ENCODE measurements at places on chromosomes 7 and 10.
A peak's percentile ranks its signal among the peaks of the same experiment; 100 is the strongest.

GRCh38 chr10:129335942-129336341, 131.1 kb upstream of the MGMT start:
- no peak for DNase-seq

- no peak for DNase-seq
These were observed 25.9 kb upstream of the GNA12 start for GRCh38 chr7:2869981-2870380.

- no peak for DNase-seq
These were observed 528.3 kb downstream of the GLRX3 start for GRCh38 chr10:130664526-130664925.

- peak; percentile 98 for DNase-seq
These were observed 23.8 kb downstream of the PFKP start for GRCh38 chr10:3090914-3091787.

GRCh38 chr10:24113901-24114300, 95.0 kb upstream of the KIAA1217 start:
- no peak for DNase-seq

- DNase-seq = no peak
These were observed 99.6 kb upstream of the ANLN start for GRCh38 chr7:36289833-36290661.

DNA sequence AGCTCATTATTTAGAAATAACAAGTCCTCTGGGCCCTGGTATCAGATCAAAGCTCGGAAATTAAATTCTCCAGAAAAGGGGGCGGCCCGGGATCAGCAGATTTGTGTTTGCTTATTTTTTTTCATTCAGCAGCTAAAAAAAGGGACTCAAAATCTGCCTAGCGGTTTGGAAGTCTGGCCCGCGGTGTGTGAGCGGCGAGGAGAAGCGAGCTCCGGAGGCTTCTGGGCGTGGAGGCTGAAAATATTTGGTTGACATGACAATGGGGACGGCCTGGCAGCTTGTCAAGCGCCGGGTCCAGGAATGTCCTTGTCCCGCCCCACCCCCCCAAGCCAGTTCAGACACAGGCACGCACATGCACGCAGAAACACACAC, 43.4 kb downstream of the FOXL3 start:
- DNase-seq = peak; percentile 21

DNA sequence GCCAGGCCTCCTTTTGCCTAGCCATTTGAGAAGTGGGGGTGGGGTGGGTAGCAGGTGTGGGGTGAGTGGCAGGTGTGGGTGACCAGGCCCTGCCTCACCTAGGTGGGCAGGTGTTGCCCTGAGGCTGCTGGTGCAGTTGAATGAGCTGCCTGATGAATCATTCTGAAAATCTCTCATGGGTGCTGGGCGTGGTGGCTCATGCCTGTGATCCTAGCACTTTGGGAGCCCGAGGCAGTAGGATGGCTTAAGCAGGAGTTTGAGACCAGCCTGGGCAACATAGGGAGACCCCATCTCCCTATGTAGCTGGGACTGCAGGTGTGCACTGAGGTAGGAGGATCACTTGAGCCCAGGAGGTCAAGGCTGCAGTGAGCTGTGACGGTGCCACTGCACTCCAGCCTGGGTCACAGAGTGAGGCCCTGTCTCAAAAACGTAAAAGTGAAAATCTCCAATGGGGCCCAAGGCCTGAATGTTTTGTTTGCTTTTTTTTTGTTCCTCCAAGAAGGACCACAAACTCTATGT, 17.7 kb downstream of the TSPAN14 start:
- DNase-seq = peak; percentile 98

- DNase-seq = no peak
These were observed 157.5 kb upstream of the TMEM106B start for GRCh38 chr7:12053561-12053960.

DNA sequence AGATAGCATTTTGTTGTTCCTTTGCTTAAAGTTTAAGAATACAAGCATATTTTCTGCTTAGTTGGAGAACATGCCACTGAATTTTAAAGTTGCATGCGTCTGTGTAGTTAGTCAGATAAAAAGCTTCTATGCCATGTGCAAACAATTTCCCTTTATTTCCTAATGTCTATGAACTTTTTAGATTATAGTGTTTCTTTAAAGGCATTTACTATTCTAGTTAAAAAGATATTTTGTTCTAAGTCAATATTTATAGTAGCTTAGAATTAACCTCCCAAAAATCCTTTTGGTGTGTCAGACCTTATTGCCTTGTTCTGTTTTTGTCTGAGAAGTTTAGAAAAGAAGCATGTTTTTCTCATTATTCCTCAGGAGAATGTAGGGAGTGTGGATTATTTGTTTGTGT, 99.0 kb upstream of the GATA3 start:
- DNase-seq = no peak

DNA sequence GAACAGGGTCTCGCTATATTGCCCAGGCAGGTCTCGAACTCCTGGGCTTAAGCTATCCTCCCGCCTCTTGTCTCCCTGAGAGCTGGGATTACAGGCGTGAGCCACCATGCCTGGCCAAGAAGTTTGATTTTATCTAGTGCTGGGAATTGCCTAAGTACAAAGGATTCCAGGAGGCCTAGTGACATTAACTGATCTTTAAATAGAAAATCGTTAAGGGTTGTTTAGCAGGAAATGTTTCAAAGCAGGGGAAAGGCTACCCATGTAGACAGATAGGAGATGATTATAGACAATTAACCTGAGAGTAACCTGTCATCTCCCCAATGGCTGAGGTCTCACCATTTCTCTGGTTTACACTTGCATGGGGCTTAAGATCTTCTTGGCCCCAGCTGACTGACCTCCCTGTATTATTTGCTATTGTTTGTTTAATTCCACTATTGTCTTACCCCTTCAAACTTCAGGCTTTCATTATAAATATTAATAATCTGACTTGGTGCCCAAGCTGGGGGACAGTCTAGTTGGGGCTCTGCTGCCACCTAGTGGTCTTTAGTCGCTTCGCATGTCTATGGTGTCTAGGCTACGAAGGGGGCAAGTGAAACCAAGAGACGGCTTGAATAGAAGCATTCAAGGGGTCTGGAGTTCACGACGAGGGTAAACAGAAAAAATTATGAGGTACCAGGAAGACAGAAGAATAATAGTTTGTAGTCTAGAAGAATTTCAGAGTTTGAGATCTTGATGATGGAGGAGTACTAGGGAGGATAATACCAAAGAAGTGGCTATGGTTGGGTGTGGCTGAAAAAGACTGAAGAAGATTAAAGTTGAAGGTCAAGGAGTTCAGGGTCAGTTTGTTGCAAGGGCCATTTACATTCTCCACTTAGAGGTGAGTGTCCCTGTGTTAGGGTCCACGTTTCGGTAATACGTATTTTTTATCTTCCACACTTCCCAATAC, 40.4 kb upstream of the BPGM start:
- no peak for DNase-seq

DNA sequence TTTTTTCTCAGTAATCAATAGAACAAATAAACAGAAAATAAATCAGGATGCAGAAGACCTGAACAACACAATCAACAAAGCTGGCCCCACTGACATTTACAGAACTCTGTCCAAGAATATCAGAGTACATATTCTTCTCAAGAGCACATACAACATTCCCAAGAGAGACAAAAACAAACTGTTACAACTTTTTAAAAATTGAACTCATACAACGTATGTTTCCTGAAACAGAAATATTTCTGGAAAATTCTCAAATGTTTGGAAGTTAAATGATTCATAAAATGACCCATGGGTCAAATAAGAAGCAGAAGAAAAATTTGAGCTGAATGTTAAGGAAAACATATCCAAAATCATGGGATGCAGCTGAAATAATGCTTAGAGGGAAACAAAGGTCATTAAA, 93.9 kb upstream of the VIPR2 start:
- DNase-seq = no peak

DNA sequence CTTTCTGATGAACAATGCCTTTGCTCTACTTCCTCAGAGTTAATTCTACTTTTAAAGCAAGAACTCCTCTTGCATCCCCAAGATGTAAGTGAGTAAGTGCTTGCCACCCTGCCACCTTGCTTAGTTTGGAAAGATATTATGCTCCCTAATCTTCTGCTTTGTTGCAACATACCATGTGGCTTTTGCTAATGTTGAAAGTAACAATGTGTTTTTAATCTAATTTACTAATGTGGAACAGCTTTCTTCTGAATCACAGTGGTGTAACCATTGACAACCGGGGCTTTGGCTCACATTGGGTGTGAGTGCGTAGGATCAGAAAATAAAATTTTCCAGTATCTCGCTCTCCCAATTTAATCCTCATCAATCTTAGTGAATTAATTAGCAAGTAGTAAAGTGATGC, 254.1 kb upstream of the PTER start:
- no peak for DNase-seq

DNA sequence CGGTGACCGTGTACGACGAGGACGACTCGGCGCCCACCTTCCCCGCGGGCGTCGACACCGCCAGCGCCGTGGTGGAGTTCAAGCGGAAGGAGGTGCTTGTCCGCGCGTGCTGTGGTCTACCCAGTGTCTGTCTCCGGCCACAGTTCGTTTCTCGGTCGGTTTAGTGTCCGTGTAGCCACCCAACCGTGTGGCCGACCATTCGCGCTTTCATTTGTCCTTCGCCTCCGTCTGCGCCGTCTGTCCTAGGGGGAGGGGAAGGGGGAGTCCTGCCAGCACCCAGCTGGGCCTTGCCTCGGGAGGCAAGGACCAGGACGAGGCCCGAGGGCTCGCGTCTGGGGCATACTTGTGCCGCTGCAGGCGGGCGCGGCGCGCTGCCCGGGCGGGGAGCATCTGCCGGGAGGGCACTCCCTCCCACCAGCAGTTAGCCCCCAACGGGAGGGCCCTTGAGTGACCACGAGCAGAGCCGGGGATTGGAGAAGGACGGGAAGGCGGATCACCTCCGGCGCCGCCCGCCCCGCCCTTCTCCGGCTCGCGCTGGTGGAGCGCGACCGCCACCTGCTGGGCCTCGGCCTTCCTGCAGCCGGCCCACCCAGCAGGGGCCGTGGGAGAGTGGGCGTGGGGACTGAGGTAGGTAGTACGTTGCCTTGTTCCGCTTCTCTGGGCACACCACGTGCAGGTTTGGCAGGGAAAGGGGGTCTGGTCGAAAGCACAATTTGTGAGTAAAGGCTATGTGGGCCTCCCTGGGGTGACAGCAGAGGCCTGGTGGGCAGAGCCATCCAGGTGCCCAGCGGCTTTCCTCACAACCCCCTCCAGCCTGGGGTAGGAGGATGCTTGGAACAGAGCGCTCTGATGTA, 28.5 kb downstream of the RET start:
- peak; percentile 59 for DNase-seq

GRCh38 chr7:123533553-123533917, 860 bp downstream of the IQUB start:
- no peak for DNase-seq

- no peak for DNase-seq
These were observed 91.0 kb upstream of the COL1A2 start for GRCh38 chr7:94303695-94304094.

- DNase-seq = peak; percentile 78
These were observed 23.1 kb downstream of the KLF6 start for GRCh38 chr10:3761904-3762303.

- DNase-seq = peak; percentile 12
These were observed 36.7 kb upstream of the HDAC9 start for GRCh38 chr7:18458830-18459229.

- no peak for DNase-seq
These were observed 44.0 kb downstream of the NRP1 start for GRCh38 chr10:33290321-33291052.

- DNase-seq = peak; percentile 58
These were observed 1.4 kb downstream of the TRA2A start for GRCh38 chr7:23530405-23530804.

DNA sequence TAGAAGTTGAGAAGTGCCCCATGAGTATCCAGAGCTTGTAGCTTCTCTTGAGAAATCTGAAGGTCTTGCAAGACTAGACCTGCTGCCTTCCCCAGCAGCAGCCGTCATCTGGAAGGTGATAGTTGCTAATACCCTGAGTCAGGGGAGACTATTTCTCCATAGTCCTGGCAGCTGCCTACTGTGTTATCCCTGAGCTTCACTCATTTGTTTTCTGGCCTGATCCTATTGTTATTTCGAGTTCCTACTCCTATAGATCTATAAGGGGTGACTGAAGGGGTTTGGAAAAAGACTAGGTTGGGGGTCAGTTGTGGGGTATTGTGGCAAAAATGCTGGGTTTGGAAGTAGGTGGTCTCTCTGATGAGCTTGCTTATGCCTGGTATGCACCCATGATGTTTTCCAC, 297.8 kb downstream of the CNTNAP2 start:
- no peak for DNase-seq

DNA sequence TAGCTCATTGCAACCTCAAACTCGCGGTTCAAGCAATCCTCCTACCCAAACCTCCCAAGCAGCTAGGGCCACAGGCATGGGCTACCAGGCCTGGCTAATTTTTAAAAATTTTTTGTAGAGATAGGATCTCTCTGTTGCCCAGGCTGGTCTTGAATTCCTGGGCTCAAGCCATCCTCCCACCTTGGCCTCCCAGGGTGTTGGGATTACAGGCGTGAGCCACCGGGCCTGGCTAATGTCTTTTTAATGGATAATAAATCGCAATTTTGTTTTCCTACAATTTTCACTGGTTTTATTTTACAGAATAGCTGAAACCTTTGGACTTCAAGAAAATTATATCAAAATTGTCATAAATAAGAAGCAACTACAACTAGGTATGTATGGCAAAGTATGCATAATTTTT, 10.9 kb downstream of the NUB1 start:
- no peak for DNase-seq

GRCh38 chr7:51279391-51280023, 37.1 kb downstream of the COBL start:
- DNase-seq = no peak

GRCh38 chr10:29820890-29821461, 186.2 kb upstream of the SVIL start:
- DNase-seq = no peak

DNA sequence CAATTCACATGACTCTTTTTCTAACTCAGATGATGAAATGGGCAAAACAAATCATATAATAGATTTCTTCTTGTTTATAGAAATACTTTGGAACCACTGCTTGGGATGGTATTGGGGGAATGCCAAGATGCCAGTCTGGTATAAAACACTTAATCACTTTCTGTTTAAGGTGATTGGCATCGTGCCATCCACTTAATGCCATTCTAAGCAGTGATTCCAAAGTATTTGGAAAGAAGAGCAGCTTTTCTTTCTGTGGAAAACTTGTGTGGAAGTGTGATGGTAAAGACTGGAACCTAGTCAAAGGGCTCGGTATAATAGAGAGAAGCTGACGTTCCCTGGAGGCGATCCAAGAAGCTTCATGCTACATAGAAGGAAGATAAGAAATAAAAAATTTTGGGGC, 120.6 kb downstream of the TMEM26 start:
- no peak for DNase-seq

GRCh38 chr7:158603773-158604755, 16.4 kb upstream of the PTPRN2 start:
- DNase-seq = no peak

DNA sequence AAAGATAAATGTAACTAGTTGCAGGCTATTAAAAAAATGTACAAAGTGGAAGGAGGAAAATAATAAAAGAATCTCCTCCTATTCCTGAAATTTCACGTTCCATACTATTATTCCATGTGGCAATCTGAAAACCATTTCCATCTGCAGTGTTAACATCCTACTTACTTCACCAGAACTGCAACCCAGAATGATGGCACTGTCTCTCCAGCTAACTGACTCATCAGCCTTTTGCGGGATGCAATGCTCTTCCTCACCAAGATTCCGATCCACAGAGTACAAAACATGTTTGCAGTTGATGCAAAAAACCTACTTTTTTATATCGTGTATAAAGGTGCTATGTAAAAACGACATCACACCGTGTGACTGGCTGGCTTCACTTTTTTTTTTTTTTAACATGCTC, 50.8 kb downstream of the ESYT2 start:
- DNase-seq = no peak

GRCh38 chr7:108581655-108582491, 12.2 kb downstream of the DNAJB9 start:
- DNase-seq = peak; percentile 11
